ENCODE measurements at places on chromosomes 3 and 15. TPM values are rescaled to one million over a fixed set of nuclear protein-coding genes. Genes with fewer than 3 reads are reported as not detected.

Gene PEX11A
- polyA plus RNA-seq, result 16.0 TPM

Gene TYRO3
- polyA plus RNA-seq, result 63.2 TPM

Gene SNX4
- polyA plus RNA-seq, result 55.3 TPM

Gene NANOGP8
- not detected for polyA plus RNA-seq

- peak; percentile 64 for DNase-seq
Observed at GRCh38 chr15:62782071-62782841, 260.3 kb upstream of the TPM1 start.

Gene SLC6A1
- polyA plus RNA-seq, result 7.1 TPM

Gene PLA2G4E
- 0.10 TPM for polyA plus RNA-seq

- peak; percentile 74 for DNase-seq
Observed at GRCh38 chr3:3110299-3110630, at the start of gene IL5RA. Gene IL5RA (minus strand): TSS chr3:3110374. CDS start chr3:3104984, 5,390 bp downstream.
